Umbilical cord (tissue), 2 donors: ENCODE measurements at places on chromosomes 5 and 9. TPM values are rescaled to one million over a fixed set of nuclear protein-coding genes. Genes with fewer than 3 reads are reported as not detected.

Gene TRIO
- 170 TPM for total RNA-seq

Gene STOML2
- total RNA-seq = 49.1 TPM

Gene FAM81B
- 1.7 TPM for total RNA-seq

- no peak for DNase-seq
Measured at GRCh38 chr5:107211630-107212029, 459.1 kb downstream of the EFNA5 start.

DNA sequence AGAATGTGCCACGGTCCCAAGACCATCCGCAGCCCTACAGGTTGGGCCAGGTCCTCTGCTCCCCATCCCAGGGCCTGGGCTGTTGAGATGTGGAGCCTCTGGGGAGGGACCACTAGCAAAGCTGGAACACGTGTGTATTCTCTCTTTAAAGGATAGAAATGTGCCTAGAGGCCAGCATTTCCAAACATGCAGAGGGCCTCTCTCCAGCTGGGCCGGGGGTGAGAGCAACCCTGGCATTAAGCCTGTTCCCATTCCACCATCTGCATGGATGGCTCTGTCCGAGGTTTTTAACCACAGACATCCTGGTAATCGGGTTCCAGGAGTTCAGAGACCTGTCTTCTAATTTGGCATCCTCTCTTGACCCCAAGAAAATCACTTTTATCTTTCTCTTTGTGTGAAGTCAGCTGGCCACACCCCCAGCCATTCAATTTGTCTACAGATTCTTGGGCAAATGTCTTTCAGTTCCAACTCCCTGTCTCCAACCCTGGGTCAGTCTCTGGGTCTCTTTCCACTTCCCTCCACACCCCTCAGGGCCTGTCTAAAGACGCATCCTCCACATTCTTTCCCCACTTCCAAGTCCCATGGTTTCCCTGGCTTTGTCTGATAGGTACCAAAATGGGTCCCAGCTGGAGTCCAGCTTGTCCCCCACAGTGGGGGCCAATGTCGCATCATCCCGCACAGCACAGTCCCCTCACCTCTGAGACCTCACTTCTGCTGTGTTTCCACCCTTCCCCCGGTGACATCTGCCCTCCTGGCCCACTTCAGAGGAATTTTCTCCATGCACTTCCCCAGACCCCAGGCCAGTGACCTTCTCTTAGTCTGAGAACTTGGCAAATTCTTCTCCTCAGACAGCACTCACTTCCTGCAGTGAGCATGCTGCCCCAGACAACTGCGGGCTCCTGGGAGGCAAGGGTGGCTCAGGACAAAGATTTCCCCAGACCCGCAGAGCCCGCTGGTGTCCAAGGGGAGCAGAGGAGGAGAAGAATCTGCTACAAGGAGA lies 56.8 kb downstream of the PTPDC1 start:
- no peak for DNase-seq

GRCh38 chr9:85202596-85202995 lies 533.1 kb downstream of the NTRK2 start:
- DNase-seq = no peak
